ENCODE measurements at places on chromosomes 3 and 15.

- no peak for DNase-seq
Observed at GRCh38 chr15:51227940-51228732, 110.3 kb downstream of the CYP19A1 start.

- no peak for DNase-seq
Observed at GRCh38 chr3:126664591-126665214, 9.8 kb upstream of the TXNRD3 start.

DNA sequence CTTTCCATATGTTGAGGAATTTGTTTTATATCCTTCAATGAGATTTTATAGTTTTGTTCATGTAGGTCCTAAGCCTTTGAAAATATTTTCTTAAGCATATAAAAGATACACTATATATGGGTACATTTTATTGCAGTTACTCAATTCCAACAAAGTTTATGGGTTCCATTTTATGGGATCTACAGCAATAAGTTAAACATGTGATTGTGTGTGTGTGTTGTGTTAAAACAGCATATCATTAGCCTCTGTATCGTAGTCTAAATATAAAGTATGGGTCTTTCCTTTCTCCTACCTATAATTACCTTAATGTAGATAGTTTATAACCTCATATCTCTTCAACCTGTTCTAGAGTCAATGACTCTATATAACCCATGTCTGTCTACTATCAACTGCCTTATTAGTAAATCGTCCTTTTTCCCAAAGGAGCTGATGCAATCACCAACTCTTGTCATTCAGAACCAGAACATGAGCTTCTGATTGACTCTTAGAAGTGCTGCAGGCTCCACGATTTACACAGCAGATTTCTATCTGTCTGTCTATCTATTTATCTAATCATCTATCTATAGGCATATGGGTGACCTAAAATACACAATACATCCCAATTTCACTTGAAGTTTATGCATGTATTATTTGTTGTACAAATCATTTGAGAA lies 512.6 kb upstream of the CBLB start:
- DNase-seq = no peak

DNA sequence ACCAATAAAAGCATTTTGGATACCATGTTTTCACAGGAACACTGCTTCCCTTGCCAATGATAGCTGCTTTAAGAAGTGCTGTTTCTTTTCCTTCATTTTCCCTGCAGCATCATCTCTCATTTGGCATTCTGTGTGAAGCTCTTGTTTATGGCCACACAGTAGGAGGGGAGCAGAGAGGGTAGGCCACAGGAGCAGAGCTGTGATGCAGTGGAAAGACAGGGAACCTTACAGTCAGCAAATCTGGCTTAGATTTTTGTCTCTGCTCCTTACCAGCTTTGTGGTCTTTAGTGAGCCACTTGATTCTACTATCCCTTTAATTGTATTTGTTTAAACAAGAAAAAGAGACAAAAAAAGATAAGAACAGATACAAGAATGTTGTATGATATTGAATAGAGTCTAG lies 138.7 kb downstream of the RPL22L1 start:
- DNase-seq = no peak

DNA sequence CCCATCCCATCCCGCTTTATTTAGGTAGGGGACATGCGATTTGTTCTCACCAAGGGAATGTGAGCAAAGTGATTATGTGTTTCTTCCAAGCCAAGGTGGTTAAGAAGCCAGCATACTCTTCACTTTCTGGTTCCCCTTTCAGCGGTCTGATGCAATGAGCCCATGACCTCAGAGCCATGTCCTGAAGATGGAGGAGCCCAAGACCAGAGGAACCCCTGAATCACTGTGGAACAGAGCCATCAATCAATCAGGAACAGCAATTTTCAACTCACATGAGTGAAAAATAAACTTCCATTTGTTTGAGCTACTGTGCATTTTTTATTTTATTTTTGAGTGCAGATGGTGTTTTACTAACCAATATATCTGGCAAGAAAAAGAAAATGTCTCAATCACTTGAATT lies 10.8 kb downstream of the THRB start:
- no peak for DNase-seq

- DNase-seq = no peak
Observed at GRCh38 chr3:135964160-135964955, 1.2 kb upstream of the PPP2R3A start.

- DNase-seq = no peak
Observed at GRCh38 chr3:112967828-112968227, 7.1 kb downstream of the CD200R1 start.

Data from stimulated activated CD4-positive, alpha-beta T cell treated with anti-CD3 and anti-CD28 coated beads, Interleukin-2, amount 100 ng/mL, for 24 hours (primary cell).